ENCODE measurements at places on chromosomes 13 and 19.

DNA sequence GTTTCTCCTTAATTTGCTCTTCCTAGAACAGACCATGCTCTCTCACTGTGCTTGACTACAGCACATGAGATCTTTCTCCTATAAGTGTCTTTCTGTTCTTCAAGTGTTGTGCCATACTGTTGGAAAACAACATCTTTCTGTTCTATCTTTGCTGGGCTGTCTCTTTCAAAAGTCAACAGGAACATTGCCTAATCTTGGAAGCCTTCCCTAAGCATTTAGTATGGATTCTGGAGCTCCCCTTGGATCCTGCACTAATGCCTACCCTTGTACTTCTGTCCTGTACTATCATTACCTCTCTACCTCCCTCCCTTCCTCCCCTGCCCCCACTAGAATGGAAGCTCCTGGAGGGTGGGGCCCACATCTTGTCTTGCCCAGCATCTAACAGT lies 26.8 kb downstream of the STARD13 start:
- DNase-seq = no peak

GRCh38 chr19:49937750-49938381 lies 8.6 kb upstream of the NUP62 start:
- peak; percentile 81 for DNase-seq

- DNase-seq = no peak
These were observed 6.5 kb upstream of the CCL25 start for GRCh38 chr19:8045872-8046568.

DNA sequence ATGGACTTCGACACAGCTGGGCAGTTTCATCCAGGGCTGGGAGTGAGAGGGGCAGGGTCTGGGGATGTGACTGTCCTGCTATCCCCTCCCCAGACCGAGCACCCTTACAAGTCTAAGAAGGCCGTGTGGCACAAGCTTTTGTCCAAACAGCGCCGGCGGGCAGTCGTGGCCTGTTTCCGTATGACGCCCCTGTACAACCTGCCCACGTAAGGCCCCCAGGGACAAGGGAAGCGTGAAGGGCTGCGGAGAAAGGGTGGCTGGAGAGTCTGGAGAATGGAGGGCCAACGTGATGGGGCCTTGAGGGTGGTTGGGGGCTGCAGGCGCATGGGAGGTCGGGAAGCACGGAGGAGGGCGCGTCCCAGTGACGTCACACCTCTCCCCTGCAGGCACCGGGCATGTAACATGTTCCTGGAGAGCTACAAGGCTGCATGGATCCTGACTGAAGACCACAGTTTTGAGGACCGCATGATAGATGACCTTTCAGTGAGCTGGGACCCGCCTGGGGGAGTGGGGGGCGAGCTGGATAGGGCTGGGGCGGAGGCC lies 89.5 kb downstream of the MAP4K1 start:
- DNase-seq = no peak

DNA sequence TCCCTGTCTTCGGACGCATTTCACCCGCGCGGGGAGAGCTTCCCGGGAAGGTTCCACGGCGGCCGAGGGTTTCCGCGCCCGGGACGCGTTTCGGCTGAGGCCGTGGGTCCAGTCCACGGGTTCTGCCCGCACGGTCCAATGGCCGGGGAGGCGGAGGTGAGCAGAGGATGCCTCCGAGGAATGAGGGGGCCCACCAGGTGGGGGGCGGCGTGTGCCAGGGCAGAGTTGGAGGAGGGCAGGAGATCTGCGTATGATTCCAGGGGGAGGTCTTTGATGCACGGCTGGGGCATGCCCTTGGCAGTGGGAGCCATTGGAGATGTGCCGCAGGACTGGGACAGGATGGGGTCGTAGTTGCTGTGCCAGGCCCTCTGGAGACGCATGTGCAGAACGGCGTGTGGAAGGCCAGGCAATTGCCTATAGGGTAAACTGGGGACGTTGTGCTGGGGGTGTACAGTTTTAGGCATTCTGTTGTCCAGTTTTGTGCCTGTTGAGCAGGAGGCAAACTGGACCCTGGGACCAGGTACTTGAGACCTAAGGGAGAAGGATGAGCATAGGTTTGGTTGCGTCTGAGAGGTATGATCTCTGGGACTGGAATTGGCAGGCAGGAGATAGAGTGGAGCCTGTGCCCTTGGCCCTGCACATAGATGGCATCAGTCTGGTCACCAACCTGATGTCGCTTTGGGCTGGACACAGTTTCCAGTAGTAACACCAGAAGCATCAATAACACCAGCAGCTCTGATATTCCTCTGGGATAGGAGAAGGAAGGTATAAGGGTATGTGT lies 751 bp downstream of the ZNF584 start:
- no peak for DNase-seq

GRCh38 chr13:79062291-79062690 lies 343.8 kb downstream of the RBM26 start:
- DNase-seq = no peak

DNA sequence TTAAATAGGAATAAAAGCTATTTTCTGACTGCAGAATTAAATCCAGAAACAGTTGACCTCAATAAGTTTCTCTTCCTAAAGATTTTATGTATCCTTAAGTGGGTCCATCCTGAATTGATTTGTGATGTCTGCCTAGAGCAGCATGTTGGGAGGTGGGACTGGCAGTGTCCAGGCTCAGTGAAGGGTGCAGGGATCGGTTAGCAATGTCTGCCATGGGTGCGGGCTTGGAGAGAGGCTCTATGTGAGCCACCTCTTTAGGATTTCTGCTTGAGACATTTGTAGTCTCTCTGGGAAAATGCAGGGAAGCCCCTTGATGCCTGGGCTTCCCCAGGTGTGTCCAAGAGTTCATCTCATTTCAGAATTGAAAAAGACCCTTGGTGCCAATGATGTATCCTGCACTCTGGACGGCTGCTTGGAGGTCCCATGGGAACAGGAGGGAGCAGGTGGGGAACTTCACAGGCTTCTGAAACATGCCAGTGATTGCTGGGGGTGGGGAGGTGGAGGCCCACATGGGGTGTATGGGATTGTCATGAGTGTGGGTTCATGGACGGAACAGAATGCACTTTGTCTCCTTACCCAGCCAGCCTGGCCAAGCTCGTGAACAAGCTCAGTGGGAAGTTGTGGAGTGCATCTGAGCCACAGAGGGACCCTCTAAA lies 6.2 kb upstream of the COLGALT1 start:
- DNase-seq = no peak

GRCh38 chr13:51501592-51502152 lies 48.8 kb upstream of the INTS6 start:
- DNase-seq = no peak

GRCh38 chr13:23752111-23753001 lies 136.8 kb downstream of the MIPEP start:
- no peak for DNase-seq

- DNase-seq = no peak
These were observed 537.2 kb downstream of the LIG4 start for GRCh38 chr13:107678075-107678689.

DNA sequence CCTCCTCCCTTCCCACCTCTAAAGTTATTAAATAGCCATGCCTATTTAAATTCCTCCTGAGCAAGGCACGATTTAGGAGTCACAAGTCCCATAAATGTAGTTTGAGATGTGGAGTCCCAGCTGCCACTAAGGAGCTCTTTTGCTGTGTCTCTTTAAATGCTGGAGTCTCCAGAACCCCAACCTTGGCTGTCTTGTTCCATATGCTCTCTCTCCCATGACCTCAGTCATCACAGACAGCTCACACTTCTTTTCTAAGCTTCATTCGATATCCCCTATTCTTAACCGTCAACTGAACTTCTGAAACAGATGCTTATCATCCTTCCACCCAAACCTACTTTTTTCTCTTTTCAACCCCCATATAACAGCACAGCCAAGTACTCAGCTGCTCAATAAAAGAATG lies 197.1 kb downstream of the VWA8 start:
- DNase-seq = no peak

DNA sequence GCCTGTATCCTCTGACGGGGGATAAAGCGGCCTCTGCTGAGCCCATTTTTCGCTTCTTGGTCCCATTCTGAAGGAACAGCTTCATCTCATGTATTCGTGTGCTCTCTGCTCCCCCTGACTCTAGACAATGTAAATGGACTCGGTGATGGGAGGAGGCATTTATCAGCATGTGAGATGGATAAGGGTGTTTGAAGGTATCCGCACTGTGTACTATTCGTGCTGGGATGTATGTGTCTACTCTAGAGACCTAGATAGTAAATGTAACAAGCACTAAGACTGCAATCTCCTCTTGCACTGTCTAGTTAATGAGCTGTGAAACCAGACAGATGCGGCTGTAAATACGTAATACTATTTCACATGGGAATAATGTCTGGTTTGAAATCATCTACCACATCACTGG lies 134.6 kb upstream of the ARGLU1 start:
- DNase-seq = no peak

DNA sequence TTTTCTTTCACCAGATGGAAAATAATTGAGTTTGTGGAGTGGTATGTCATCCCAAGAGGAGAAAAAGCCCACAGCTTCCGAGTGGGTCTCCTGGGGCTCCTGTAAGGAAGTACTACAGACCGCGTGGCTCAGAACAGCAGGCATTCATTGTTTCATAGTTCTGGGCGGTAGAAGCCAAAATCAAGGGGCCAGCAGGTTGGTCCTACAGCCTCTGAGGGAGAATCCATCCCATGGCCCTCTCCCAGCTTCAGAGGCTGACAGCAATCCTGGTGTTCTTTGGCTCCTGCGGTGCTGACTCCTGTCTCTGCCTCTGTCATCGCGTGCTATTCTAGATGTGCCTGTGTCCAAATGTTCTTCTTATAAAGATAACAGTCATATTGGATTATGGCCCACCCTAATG lies 362.6 kb downstream of the FGF14 start:
- no peak for DNase-seq

- no peak for DNase-seq
These were observed 1497.0 kb downstream of the PCDH9 start for GRCh38 chr13:65733110-65733509.

- DNase-seq = no peak
These were observed 47.5 kb downstream of the DCT start for GRCh38 chr13:94431987-94432386.

DNA sequence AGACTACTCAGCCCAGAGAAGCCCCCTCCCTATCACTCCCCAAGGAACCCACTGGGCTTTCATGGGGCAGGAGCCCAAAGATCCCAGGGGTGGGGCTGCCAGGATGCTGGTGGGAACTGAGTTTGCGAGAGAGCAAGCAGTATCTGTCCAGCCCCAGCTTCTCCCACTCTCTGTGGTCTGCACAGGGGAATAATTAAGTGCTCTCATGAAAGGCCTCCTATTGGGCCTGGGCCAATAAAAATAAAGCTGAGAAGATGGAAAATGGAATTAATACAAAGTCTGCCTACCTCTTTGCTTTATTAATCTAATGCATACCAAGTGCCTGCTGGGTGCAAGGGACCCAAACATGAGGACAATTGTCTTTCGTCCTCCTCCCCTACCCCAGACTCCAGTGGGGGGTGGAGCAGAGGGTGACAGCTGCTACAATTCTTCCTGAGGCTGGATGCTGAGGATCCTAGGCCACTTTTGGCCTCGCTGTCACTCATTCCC lies 5.4 kb downstream of the DDX39A start:
- DNase-seq = no peak
